ENCODE measurements at places on chromosomes 4 and X.

- no peak for DNase-seq
These were observed 9.6 kb upstream of the PRDM8 start for GRCh38 chr4:80187677-80188076.

GRCh38 chr4:142419712-142420111 lies 426.4 kb downstream of the INPP4B start:
- no peak for DNase-seq

DNA sequence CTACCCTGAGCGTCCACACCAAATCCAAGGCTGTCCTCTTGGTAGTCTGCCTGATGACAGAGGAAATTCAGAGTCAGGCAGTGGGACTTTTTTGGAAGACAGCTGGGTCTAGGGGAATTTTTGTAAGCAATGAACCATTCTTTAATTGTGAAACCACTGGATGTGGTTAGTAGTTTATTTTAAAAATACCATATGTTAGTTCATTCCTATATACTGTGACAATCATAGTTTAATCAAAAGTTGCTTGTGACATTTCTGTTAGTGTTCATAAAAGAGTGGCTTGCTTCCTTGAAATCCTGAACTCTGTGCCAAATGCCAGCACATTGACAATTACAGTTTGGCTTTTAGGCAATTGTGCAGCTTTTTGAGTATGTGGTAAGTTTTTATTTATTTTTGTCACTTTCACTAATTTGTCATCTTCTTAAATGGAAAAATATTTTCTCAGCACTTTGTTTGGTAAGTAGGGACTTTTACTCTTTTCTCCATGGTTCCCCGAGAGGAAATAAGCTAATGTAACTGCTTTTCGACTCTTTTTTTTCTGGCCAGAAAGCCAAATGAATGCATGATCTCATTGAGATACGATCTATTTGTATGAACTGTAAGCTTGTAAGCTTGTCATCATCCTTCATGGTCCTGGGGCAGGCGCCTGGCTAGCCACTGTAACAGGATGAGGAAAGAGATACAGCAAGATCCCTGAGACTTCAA lies 72.6 kb upstream of the SLC4A4 start:
- no peak for DNase-seq

GRCh38 chrX:41189156-41189555 lies 103.9 kb downstream of the USP9X start:
- peak; percentile 57 for DNase-seq

DNA sequence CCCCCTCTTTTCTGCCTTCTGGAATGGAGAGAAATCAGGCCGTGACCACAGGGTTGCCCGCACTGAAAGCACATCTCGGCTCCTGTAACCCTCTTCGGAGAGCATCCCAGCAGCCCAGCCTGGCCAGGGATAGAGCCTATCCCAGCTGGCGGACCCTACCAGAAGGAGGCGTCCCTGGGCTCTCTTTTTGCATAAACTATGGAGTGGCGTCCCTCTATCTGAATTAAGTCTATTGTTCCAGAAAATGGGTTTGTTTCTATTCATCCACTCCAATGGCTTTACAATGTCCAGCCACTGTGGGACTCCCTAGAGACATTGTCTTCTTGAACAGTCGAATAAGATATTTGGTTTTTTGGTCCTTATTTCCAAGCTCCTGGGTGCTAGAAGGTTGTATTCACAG lies 689 bp upstream of the NHSL2 start:
- peak; percentile 67 for DNase-seq

DNA sequence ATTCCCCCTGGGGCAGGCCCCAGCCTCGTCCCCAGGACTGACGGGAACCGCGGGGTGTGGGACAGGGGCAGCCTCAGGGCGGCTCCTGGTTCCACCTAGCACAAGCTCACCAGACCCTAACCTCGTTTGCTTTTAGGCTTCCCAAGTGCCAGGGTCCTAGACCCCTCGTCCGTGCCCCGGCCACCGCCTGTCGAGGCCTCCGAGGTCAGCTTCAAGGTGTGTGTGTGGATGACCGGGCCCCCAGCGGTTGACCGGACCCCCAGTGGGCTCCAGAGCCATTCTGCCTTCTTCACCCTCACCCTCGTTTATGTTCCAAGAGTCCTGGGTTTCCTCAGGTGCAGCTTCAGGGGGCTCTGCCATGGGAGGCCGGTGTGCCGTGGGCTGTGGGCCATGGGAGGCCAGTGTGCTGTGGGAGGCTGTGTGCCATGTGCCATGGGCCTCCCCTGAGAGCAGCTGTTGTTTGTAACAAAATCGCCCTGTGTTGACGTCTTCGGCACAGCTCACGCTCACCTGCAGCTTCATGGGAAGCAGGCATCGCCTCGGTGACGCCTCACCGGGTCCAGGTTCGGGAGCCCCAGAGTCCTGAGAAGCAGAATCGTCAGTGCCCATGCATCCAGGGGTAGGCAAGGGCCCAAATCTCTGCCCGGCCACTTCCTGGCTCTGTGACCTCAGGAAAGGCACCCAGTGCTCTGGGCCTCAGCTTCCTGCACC lies 43.0 kb upstream of the HMX1 start:
- DNase-seq: no peak

Measured in G401 (cell line).